ENCODE measurements at places on chromosomes 6 and 20.

DNA sequence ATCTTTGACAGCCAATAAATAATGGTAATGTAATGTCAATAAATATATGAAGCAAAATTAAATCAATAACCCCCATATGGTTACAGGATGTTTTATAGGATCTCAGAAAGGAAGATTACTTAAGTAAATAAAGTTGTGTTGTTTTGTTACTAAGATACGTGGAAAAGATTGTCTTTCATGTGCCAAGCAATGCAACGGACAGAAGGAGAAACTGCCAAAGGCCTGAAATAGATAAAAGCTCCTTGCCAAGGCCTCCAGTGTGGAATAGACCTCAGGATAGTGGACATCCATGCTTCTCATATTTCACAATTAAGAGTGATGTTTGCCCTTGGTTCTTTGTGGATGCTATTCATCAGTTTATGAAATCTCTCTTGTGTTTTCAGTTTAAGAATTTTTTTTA lies 16.4 kb upstream of the FNDC1 start:
- DNase-seq: no peak

DNA sequence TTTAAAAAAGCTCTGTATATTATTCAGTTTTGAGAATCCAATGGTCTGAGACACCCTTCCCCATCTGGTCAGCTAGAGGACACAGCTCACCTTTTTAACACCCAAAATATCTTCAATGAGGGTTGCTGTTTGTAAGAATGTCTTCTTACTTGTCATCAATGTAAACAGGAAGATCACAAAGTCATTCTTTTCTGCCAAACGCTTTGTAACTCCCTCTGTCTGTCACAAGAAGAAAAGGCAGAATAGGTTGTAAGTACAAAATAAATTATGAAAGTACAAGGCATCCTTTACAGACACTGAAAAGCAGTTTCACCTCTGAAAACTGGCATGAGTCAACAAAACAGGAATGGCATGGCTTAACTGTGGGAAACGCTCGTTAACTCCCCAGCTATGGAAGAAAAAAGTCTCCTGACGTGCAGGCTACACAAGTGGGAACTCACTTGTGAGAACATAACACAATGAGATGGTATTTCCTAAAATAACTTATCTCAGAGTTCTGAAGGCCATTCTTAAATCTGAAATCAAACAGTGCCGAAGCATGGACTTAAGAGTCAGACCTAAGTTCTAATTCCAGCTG lies 42.7 kb downstream of the TRPC4AP start:
- DNase-seq: no peak

DNA sequence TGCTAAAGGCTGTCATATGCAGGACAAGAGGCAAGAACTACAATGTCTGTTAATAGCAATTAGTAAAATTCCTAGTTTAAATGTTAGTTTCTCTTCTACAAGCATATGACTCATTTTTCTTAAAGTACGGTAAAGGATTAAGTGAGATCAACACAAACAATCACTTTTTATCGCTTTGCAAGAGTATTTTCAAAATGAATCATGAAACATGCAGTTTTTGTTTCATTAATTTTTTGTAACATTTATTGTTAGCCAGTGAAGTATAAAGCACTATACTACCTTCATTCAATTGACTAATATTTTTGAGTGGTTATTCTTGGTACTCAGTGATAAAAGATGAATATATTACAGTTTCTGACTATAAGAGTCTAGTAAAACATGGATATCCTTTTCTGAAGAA lies 138.6 kb downstream of the AHI1 start:
- DNase-seq: peak; percentile 18

- peak; percentile 31 for DNase-seq
Observed at GRCh38 chr6:139161169-139161568, 26.3 kb downstream of the HECA start.

DNA sequence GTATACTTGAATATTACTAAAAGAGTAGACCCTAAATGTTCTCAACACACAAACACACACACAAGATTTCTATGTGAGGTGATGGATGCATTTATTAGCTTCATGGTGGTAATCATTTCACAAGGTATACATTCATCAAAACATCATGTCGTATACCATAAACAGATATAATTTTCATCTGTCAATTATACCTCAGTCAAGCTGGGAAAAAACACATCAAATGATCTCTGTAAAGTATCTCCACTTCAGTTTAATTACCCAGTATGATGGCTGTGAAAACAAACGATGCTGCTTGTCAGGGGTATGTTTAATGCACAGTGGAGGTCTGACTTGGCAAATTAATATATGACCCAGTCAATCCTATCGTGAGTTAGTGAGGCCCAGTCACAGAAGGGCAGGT lies 157.2 kb downstream of the MTFR2 start:
- no peak for DNase-seq

GRCh38 chr6:4682431-4683097 lies 93.6 kb upstream of the CDYL start:
- DNase-seq: no peak

- peak; percentile 44 for DNase-seq
Observed at GRCh38 chr6:153210083-153210482, 79.0 kb upstream of the RGS17 start.

- DNase-seq: peak; percentile 86
Observed at GRCh38 chr6:26554697-26555504, 16.7 kb downstream of the HMGN4 start.

DNA sequence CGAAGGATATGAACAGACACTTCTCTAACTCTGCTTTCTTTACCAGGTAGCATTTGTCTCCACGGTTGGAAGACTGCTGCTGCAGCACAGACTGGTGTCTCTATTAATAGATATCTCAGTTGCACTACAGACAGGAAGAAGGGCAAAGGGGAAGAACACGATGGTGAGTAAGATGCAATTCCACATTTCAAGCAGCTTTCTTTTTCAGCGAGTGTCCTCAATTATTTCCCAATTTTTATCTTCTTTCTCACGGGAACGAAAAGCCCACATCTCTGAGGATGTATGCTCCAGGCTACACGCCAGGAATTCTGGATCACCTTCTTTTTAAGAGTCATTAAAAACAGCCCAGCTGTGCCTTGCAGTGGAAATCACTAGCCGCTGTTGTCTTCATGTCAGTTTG lies 311.6 kb upstream of the ECI2 start:
- peak; percentile 44 for DNase-seq

- peak; percentile 17 for DNase-seq
Observed at GRCh38 chr6:6997263-6998193, 110.2 kb upstream of the RREB1 start.

- no peak for DNase-seq
Observed at GRCh38 chr6:19434065-19434464, 403.1 kb upstream of the ID4 start.

DNA sequence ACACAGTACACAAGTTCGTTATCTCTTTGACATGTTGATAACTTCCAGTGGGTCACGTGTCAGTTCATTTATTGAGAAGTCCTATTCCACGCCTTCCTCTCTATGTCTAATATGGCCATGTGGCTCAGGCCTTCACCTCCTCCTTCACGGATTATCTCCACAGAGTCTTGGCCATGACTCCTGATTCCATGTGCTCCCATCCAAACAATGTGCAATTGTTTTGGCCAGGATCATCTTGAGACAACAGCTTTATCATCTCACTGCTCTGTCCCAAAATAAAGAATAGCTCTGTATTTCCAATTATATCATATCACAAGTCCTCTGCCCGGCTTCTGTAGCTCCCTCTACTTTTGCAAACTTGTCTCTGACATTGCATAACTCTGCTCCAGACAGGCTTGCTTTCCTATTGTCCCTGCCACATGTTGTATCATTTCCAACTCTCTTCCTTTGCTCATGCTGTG lies 11.1 kb upstream of the TXNDC5 start:
- no peak for DNase-seq

DNA sequence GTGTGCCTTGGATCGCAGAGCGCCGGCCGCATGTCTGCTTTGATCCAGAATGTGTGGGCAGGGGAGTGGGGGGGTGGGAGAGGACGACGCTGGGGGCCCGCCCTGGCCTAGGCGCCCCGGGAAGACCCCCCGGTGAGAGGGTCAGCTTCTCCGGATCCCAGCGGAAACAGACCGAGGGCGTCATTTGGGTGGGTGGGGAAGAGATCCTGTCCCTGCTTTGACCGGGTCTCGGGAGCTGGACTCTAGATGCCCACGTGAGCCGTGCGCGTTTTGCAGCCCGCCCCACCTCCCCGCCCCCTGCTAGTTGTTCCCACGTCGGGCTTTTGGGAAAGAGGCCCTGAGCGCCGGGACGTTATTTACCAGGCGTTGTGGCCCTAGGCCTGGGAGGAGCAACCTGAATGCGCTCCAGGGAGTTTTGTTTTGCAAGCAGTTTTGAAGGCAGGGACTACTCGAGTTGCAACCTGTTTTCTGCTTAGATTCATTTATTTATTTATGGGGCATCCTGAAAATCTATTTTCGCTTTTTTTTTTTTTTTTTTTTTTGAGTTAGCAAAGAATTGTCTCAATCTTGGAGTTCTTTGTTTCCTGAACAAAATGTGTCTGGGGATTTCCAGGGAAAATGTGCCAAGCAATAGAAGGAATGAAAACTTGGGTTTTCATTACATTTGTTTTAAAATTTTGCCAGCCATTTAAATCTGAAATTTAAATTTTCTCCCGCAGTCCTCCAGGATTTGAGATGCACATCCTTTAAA lies 1.6 kb downstream of the DSP start:
- peak; percentile 74 for DNase-seq

DNA sequence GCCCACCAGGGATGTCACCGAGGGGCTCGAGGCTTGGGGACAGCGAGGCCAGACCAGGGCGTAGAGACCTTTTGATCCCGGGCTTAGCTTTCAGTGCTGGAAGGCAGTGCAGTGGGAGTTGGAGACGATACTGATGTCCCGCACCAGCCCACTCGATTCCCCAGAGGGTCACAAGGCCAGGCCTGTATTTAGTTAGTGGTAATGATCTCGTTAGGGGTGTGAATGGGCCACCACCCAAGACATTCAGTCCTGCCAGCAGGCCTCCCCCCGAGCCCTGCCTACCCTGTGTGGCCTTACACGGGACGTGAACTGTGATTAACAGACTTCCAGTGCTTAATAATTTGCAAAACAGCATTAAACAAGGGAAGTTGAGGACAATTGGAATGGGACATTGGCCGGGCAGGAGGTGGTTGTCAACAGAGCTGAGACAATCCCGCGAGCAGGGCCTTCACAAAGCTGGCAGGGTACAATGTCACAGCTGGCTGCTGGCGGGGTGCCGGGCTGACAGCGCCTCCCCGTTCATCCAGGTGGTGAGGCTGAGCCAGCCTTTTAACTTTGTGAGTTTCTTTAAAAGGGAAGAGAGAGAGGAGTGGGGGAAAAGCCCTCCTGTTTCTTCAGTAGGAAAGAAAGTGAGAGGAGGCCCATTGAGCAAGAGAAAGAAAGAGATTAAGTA lies 175.3 kb upstream of the RALGAPA2 start:
- no peak for DNase-seq

- DNase-seq: peak; percentile 86
Observed at GRCh38 chr20:11432407-11432806, 485.3 kb upstream of the BTBD3 start.

GRCh38 chr6:13924949-13925881 lies at the start of gene RNF182:
Gene RNF182 (plus strand): TSS chr6:13924952. CDS start chr6:13977120, 52,168 bp downstream.
- no peak for DNase-seq

DNA sequence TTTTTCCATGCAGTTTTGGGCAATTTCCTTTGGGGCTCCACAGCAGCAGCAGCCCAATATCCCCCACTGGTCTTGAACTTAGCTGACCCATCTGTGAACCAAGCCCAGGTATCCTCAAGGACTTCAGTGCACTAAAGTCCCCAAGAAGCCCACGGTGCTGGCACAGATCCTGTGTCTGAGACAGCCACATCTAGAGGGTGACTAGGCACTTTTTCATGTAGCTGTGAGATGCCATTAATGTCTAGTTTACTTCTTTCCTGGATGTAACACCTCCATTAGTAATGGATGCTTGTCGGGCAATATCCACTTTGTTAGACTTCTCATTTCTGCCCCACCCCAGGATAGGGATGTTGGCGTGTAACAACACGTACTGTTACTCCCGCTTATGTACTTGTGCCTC lies 176.2 kb upstream of the PROKR2 start:
- no peak for DNase-seq

DNA sequence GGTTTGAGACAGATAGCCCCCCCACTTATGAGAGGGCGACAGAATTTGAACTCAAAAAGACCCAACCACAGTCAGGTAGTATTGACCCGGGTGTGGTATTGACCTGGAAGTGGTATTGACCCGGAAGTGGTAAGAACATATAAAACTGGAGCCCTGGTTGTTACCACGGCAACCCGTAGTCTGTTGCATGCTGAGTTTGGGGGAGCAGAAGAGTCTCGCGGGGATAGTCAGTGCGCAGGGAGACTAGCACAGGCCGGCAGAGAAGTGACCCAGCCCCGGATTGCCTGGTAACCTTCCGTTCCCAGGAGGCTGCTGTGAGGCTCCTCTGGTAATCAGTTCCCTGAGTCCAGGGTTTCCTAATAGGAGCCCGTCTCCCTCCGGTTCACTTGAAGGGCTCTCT lies 96.2 kb downstream of the SNX5 start:
- DNase-seq: no peak

DNA sequence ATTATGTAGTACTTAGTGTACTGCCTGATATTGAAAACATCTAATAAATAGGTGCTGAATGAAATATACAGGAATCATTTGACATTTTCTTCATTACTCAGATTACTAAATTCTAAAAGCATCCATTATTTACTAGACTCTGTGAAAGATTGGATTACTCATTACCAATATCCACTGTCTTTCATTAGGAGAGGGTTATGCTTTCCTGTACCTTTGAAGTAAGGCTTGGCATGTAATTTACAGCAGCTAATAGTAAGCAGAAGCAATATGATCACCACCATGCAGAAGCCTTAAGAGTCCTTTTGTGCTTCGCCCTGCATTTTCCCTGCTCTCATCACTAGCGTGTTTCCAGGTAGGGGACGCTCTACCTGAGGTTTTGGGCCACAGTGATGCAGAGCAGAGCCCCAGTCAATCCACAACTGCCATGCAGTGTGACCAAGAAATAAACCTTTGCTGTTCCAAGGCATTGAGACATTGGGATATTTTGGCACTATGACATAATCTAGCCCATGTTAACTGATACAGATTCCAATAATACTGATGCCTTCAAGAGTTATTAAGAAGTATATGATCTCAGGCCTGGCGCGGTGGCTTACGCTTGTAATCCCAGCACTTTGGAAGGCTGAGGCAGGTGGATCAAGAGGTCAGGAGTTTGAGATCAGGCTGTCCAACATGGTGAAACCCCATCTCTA lies 502.8 kb upstream of the MARCKS start:
- DNase-seq: no peak

GRCh38 chr20:35888657-35889056 lies 65.6 kb downstream of the SCAND1 start:
- DNase-seq: no peak

DNA sequence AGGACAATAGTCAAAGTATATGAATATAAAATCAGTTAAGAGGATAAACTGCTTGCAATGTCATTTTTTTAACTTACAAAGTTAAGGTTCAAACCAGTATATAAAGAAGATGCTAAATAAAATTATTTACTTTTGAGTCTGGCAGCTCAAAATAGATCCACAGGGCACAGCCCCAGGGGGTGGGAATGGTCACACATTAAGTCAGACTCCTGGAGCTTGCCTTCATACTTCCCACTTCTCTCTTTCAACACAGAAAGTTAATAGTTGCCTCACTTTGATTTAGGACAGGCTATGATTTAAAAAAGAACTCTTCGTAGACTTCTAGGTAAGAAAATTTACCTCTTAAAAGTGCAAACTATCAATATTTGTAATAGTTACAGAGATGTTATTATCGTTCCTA lies 158.3 kb upstream of the RUNX2 start:
- peak; percentile 22 for DNase-seq

- DNase-seq: no peak
Observed at GRCh38 chr6:22621701-22622100, 52.3 kb downstream of the HDGFL1 start.

All from fibroblast of skin of scalp (primary cell).